Stimulated activated CD4-positive, alpha-beta T cell treated with anti-CD3 and anti-CD28 coated beads, Interleukin-4, amount 100 ng/mL, for 4 hours (primary cell): ENCODE measurements at places on chromosomes 12 and 14.

DNA sequence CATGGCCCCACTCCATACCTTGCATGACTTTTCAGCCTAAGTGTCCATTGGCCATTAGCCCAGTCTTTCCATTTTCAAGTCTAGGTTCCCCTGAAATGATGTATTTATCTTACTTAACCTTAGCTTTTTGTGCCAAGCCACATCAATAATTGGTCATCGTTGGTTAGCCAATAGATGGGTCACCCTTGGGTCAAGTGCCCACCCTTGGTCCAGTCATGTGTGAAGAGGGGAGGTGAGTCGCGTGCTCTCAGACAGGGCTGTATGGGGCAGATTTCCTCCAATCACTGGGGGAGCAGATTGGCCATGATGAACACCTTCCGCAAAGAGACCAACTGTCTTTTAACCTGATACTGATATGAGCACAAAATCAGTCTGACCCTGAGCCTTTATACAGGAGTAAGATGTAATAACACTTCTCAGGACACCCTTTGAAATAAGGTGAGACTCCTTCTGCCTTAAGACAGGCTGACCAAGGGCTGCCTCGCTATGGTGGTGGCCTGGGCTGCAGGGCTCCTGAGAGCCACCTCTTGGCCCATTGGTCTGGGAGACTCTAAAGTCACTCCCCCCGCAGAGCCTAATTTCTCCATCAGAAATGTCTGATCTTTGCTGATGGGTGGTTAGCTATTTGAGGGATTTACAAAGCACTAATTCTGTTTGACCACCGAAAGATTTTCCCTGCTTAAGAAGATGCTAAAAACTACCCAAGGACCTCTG lies 143.2 kb downstream of the ZFP36L1 start:
- DNase-seq, result no peak

DNA sequence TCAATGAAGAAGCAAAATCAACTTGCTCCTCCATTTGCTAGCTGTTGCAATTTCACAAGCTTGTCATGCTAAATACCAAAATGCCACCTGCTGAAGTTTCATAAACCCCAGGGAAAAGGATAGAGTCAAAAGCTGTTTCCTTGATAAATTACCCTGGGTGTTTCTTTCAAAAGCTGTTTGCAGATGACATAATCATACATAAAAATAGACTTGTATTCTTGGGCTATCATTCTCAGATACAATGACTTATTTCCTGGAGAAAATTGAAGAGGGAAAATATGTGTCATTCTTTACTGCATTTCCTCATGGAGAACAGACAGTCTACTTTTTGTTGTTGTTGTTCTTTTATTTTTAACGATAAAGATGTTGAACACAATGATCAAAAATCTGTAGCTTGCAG lies 119.2 kb downstream of the GALC start:
- no peak for DNase-seq

GRCh38 chr12:49813131-49813530 lies 15.1 kb downstream of the NCKAP5L start:
- no peak for DNase-seq

DNA sequence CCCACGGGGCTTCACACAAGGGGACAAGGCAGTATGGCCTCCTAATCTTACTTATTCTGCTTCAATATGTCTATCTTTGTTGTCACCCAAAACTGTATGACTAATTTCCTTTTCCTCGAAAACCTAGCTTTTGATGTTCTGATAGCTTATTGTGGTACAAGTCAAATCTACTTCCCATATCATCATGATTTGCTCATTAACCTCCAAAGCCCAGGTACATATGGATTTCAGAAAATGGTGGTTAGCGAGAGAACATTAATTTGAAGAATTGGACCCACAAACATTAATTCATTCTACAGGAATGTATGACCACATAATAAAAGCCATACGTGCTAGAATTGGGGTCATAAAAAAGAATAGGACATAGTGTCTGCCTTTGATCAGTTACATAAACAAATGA lies 412.5 kb downstream of the CCDC91 start:
- no peak for DNase-seq

- DNase-seq, result no peak
Observed at GRCh38 chr12:70468741-70469140, 102.7 kb downstream of the KCNMB4 start.

DNA sequence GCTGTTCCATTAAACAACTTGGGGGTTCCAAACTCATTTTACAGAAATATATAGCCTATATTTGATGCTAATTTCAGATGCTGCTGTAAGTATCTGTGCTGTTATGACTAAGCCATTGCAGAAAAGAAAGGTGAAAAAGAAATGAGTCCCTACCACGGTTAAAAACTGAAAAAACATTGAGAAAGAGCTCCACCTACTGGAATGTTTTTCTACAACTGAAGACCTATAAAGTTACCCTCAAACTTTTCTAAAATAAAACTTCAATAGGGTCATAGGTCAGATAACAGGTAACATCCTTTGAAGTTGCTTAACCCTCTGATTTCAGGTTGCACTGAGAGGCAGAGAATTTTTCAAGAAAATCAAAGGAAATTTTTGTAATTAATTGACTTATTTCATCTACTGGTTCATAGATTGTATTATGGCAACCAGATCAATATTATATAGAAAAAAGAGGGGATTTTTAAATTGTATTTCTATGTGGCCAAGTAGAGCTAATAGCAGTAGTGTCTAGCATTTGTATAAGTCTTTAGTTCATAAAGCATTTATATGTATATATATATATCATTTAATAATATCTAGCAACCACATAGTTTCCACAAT lies 279.9 kb downstream of the RPS29 start:
- no peak for DNase-seq

DNA sequence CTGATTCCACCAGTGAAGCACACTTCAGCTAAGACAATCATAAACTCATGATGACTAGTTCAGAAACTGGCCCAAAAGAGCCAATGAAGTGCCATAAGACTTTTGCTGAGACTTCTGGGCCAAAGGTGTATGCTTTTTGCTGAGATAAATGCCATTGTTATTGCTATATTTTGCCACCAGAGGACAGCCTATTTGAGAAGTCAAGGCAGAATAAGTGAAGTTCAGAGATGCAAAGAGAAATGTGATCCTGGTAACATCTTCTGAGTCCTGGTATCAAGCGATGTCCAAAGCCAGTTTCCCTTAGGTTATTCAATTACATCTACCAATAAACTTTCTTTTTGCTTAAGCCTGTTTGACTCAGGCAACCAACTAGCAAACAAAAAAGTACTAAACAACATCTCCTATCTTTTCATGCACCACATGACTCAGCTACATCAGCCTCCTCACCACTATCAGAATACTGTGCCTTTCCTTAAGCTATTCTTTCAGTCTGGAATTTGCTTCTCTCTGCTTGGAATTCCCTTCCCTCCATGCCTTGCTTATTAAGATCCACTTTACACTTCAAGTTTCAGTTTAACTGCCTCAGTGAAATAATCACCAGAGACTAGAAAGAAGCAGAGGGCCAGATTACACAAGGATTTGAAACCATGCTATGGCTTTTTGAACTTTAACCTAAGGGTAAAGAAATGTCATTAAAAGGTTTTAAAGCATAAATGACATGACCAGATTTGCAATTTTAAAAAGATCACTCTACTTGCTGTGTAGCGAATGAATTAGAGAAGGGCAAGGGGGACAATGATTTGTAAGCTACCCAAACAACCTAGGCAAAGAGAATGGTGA lies 14.0 kb downstream of the CRY1 start:
- no peak for DNase-seq

DNA sequence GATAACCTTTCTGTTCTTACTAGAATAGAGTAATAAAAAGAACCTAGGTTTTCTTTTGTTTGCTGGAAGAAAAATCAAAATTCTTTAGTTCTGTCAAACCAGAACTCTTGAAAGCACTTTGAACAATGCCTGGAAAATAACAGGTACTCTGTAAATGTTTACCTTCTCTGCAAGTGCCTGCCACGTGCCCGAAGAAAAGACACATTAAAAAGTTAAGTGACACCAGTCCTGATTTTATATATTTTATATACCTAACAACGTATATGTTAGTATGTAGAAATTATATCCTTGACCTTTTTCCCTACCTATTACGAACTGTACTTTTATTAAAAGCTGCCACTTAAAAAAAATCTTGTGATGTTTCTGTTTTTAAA lies 976 bp downstream of the THAP2 start:
- DNase-seq, result no peak

DNA sequence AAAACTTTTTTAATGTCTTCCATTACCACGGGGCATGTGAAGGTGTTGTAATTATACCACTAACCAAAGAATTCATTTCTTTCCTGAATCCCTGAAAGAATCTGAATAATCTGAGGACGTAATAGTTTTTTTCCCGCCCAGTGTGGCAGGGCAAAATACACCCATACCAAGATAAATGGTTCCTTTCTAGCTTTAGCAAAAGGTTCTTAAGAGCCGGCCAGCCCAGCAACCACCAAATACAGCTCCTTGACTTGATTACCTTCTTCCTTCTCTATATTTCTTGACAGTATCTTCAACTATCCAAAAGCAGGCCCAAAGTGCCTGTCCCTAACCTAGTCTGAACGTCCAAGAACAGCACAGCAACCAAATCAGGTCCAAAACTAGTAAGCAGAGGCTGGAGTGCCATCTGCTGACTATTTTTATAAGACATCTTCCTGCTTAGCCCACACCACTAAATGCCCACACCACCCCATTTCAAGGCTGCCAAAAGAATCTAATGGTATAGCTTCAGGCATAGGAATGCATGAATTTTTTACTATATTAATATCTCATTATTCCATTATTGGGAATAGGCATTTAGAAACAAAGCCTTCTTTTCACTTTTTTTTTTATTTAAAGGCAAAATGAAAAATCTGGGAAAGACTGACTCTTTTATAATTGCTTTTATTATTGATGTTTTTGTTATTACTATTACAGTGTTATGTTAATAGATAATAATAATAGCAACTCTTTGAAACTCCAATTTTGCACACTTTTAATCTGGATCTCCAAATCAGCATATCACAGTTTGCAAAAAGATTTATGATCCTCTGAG lies 524.4 kb downstream of the MED13L start:
- DNase-seq, result no peak

DNA sequence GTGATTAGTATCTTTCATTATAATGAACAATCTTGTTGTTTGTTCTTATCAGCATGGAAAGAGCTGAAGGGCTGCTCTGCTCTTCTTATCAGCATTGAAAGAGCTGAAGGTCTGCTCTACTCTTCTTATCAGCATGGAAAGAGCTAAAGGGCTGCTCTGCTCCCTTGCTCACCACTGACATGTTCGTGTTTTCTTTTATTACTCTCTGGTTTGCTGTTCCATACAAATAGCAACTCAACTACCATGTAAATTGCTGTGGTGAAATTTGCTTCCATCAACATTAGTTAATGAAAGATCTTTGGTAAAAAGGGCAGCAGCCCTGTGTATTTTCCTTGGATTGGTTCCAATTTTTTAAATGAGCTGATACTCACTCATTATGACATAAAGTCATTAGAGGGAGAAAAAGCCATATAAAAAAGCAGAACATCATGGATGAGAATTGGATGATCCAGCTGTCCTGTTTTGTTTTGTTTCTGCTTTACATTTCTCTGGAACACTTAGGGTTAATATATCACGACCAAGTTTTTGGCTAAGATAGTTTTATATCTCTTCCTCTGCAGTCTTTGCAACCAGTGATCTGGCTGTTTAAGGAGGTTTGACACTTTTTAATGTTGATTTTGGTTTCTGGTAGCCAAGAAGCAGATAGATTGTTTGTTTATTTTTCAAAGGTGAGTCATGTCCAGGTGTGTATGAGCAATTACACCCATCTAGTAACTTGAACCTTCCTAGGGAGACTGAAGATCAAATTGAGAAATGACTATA lies 356.6 kb downstream of the CEP128 start:
- no peak for DNase-seq

GRCh38 chr12:112891093-112892024 lies 15.4 kb upstream of the OAS1 start:
- DNase-seq, result no peak

- no peak for DNase-seq
Observed at GRCh38 chr12:1794440-1795090, 25.8 kb upstream of the LRTM2 start.

DNA sequence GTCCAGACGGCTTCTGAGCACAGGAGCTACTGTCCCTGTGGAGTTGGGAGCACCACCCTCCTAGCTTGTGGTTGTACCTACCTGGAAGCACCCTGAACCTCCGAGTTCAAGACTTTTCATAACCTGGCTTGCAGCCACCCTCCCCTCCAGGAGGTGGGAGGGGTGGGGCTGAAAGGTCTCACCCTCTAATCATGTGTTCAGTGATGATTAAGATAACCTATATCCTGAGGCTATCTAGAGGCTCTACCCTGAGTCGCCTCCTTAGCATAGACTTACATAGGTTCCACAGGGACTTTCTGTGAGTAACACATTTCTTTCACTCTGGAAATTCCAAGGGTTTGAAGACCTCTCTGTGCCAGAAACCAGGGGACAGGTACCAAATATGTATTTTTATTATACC lies 146.5 kb downstream of the CFAP54 start:
- DNase-seq, result no peak

- DNase-seq, result no peak
Observed at GRCh38 chr14:92241966-92242595, 80.9 kb upstream of the SLC24A4 start.

GRCh38 chr12:104353012-104353981 lies 49.8 kb downstream of the EID3 start:
- DNase-seq, result no peak

DNA sequence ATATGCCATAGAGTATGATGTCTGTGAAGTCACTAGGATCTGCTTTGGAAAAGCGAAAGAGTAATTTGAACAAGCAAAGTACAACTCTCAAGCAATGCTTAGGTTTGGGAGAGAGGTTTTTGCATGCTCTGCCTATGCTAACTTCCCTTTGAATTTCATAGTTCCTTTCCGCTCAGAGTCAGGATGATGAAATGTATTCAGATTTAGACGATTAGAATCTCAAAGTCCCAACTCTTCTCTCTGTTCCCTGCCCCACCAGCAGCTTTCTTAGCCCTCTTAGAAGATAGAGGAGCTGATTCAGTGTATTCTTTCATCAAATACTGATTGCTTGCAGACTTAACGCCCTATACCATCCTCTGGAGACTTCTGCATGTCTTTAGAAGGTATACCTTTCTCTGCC lies 11.5 kb downstream of the RAB5B start:
- no peak for DNase-seq

DNA sequence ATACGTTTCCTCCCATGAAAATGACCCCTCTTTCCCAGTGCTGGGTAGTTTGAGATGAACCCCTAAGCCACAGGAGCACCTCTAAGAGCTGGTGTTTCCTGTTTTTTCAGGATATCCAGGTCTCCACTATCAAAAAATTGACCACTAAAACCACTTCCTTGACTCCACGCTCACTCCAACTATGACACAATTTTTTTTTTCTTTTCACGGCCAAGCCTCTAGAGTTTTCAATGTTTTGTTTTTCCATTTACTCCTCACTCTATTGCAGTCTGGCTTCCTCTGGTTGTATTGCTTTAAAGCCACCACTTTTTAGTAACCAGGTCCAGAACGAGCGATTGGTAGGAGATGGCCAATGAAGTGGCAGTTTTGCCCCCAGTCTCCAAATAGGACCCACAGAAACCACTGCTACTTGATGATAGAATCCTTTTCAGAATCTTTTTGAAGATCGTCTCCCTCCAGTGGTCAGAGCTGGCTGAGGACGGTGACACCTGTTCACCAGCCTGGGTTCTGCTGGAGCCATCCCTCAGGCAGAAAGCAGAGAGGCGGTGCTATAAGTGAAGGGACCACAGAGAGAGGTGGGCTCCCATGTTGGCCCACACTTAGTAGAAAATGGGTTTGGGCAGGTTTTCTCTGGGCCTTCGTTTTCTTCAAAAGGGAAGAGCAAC lies 454.4 kb downstream of the VRK1 start:
- no peak for DNase-seq

- DNase-seq, result no peak
Observed at GRCh38 chr12:5796171-5796958, 148.7 kb downstream of the ANO2 start.

GRCh38 chr12:10069976-10070375 lies 28.8 kb downstream of the CLEC1A start:
- DNase-seq, result no peak
